ENCODE measurements at places on chromosomes 11 and 22.

GRCh38 chr22:31857247-31857646, 87.1 kb upstream of the YWHAH start:
- no peak for DNase-seq

DNA sequence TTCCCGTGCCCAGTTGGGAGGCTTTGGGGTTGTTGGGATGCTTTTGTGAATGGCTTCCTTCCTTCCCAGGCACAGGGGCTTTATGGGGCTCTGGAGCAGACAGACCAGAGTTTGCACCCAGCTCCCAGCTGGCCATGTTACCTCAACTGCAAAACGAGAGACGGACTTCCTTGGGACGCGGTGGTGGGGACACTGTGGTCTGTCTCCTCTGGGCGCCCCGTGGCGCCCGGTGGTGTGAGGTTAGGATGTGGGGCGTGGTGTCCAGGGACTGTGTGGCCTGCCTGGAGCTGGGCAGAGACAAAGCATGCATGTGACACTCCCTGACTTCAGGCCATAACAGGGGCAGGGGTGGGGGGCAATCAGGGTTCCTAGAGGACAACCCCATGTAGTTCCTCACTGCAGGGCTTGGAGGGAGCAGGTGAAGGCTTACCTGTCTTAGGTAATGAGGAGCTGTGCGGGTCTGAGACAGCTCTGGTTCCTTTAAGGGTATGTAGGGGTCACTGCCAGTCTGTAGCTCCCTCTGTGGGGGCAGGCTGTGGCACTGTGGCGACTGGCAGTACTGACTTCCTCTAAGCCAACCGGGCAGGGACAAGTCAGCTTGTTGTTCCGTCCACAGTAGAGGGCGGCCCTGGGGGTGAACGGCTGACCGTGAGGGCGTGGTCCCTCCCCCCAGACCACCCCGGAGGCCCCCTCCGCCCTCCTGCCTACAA, 14.4 kb downstream of the KCNQ1 start:
- DNase-seq, result no peak

- no peak for DNase-seq
Observed at GRCh38 chr11:65981972-65982823, 19.8 kb downstream of the EIF1AD start.

DNA sequence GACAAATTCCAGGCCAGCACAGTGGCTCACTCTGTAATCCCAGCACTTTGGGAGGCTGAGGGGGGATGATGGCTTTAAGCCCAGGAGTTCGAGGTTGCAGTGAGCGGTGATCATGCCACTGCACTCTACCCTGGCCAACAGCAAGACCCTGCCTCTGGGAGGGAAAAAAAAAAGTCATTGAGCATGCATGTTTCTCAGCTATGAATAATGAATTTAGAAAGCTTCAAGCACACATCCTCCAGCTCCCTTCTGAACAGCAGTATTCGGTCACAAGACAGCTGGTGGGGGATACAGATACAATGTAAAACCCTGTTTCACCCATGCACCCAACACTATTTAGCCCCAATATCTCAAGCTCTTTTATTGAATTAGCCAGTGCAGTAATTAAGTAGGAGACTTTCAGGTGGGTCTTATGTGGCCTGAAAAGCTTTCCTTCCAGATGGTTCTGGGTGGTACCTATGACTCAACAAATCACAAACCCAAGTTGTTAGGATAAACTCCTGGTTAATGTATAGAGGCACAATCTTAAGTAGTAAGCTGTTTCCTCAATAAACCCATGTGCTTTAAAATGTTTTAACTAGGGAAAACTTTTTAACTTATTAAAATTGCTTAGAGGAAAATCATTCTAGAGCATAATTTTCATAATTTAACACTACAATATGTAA, 13.4 kb downstream of the PRDM10 start:
- DNase-seq, result peak; percentile 10

DNA sequence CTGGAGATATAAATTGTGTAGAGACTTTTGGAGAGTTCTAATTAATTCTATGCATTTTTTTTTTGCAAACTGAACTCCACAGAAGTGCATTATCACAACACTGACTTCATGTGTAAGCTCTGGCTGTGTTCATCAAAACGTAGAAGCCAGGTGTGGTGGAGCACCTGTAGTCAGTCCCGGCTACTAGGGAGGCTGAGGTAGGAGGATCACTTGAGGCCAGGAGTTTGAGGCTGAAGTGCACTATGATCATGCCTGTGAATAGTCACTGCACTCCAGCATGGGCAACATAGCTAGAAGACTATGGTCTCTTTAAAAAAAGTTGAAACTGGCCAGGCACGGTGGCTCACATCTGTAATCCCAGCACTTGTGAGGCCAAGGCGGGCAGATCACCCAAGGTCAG, 20.6 kb downstream of the TCF20 start:
- no peak for DNase-seq

- no peak for DNase-seq
Observed at GRCh38 chr11:1153951-1154493, 3.7 kb upstream of the MUC5AC start.

DNA sequence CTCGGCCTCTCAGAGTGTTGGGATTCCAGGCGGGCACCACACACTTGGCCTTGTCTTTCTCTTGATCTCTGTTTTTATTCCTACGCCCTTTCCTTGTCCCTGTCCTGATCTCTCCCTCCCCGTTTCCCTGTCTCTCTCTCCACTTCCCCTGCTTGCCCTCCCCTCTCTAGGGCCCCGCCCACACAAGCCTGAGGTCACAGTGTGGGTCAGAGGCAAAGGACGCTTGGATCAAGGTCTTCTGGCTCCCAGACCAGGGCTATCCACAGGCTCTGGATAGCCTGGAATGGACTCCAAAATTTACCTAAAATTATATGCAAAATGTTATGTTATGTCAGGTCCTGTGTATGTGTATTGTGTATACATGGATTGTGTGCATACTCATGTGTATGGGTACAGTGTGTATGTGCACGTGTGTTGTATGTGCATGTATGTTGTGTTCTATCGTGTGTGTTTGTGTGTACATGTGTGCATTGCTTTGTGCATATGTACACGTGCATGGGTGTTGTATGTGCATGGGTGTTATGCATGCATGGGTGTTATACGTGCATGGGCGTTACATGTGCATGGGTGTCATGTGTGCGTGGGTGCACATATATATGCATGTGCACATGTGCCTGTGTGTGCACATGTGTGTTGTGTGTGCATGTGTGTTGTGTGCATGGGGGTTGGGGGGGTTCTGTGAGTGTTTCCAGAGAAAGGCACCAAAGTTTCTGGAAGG, 38.3 kb downstream of the TP53I11 start:
- DNase-seq, result no peak
